Effector CD4-positive, alpha-beta T cell (primary cell): ENCODE measurements at places on chromosomes 3 and 15.

DNA sequence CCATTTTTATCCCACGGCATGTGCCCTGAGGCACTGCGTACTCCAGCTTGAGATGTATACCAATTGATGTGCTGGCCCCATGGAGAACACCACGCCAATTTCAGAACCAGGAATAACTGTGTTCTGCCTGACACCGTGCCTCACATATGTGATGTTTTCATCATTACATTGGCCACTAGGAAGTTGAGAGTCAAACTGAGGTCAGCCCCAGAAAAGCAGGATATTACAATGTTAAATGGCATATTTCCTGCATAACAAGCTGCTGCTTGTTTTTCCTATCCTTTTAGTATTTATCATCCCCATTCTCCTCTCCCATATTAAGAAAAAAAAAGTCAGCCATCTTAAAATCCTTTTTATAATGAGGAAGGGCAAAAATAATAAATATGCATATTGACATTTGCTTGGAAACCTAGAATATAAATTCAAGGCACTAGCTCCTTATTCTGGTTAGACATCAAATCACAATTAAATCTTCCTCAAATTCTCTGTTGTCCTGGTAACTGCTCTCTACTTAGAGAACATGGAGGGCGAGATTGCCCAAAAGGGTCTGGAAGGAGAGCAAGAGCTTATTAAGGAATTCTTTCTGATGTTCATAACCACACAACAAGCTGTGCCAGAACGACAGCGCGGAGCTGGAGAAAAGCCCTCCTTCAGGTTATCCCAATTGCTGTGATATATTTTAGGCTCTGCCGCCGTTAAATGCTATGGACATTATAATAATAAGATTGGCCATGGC, 112.6 kb downstream of the UACA start:
- DNase-seq: no peak

GRCh38 chr3:49654176-49654825, 19.9 kb upstream of the APEH start:
- no peak for DNase-seq

DNA sequence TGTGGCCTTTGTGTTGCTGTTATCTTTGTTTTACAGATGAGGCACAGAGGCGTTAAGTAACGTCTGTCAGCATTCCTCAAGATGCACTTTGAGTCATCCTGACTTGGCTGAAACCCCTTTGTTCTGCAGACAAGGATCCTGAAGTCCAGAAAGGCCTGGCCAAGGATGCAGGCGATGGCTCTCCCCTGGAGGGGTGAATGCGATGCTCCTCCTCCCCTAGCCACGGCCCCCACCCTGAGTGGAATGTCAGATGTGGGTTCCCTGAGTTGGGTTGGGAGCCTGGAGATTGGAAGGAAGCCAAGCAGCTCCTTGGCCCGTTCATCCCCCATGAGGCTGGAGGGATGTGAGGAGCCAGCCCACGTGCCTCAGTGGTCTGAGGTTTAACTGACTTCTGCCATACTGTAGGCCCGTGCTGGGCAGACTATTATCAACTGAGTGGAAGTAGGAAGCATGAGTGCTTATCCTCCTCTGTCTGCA, 43.3 kb downstream of the POMGNT2 start:
- DNase-seq: no peak

DNA sequence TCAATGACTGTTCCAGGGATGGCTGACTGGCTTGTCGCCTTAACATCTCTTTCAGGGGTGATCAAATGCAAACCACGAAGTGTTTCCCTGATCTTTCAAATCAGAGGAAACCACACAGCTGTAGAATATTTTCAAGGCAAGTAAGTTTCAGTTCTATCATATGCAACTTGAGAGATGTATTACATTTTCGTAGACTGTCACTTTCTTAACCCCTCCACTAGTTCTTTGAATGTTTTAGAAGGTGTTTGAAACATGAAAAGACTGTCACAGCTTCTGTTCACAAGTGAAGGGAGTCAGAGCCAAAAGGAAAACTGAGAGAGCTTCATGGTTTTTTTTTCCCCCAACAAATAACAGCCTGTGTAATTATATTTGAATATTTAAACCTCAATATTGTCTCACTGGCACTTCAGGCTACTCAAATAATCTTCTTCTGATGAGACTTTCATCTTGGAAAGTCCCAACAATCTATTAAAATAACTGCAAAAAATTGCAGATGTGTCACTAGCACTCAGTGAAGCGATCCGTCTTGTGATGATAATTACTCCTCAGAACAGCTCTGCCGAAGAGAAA, 25.9 kb upstream of the CAPN7 start:
- DNase-seq: no peak

GRCh38 chr15:80388326-80388725, 15.9 kb upstream of the ARNT2 start:
- no peak for DNase-seq

GRCh38 chr3:168061332-168061996, 34.3 kb downstream of the GOLIM4 start:
- no peak for DNase-seq

GRCh38 chr3:115293321-115293720, 146.2 kb upstream of the ZBTB20 start:
- no peak for DNase-seq

GRCh38 chr15:52706091-52706490, 26.9 kb upstream of the ATOSA start:
- no peak for DNase-seq

- DNase-seq: no peak
Measured at GRCh38 chr15:43975770-43976169, 149.0 kb downstream of the WDR76 start.

- DNase-seq: no peak
Measured at GRCh38 chr3:22908989-22909507, 294.1 kb upstream of the UBE2E2 start.

- no peak for DNase-seq
Measured at GRCh38 chr15:75361361-75361988, 6.9 kb downstream of the MAN2C1 start.

- no peak for DNase-seq
Measured at GRCh38 chr3:8503871-8504610, 2.4 kb downstream of the LMCD1 start.

DNA sequence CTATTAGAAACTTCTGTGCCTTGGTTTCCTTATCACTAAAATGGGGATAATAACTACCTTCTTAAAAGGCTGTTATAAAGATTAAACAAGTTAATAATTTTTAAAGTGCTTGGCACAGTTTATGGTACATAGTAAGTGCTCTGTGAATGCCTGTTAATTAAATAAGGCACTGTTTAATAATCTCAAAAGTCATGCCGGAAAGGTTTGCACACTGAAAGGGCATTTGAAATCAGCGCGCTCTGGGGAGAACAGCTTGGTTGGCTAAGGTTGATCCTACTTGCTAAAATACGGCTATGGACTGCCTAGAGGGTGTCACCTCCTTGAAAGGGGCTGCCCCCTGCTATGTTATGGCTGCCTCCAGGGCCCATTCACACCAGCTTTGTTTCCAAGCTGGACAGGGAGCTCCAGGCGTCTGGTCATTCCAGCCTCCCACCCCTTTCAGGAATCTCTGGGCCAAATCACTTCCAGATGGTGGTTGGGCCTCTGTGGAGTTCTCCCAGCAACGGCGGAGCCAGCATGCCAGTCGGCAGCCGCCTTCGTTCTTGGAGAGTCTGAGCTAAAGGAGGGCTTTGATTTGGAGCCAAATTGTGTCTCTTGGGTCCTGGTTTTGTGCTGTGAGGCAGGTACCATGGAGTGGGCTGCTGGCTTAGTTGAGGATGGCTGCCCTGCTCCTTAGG, 5.9 kb downstream of the FLNB start:
- no peak for DNase-seq

DNA sequence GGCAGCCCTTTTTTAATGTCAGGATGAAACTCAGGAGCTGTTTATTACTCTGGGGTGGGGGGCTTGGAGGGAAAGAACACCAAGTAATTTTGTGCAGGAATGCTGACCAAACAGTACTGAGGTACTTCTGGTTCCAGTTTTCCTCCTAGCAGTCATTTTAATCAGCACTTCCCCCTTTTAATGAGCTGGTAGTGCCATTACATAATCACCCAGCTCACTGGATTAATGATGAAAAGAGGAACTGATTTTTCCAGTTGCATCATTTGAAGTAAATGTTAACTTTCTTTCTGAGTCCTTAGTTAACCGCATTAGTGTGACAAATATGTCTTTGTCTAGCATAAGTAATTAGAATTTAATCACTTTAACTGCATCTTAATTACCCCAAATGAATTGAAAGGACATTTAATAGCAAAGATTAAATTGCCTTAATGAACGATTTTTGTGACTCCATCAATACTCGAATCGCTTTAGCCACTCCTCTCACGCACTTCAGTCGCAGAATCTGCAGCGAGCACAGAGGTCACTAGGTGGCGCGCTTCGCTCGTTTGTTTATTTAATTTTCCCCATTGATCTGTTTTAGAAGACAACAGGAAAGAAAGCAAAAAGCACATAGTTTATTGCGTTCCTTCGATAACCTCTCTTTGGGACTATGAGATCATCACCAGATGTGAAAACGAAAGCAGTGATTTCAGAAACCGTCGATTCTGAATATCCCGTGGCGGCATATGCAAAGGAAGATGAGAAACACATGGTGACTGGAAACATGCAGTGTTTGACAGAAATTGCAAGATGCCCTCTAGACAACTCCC, 9.8 kb downstream of the ONECUT1 start:
- DNase-seq: peak; percentile 54

DNA sequence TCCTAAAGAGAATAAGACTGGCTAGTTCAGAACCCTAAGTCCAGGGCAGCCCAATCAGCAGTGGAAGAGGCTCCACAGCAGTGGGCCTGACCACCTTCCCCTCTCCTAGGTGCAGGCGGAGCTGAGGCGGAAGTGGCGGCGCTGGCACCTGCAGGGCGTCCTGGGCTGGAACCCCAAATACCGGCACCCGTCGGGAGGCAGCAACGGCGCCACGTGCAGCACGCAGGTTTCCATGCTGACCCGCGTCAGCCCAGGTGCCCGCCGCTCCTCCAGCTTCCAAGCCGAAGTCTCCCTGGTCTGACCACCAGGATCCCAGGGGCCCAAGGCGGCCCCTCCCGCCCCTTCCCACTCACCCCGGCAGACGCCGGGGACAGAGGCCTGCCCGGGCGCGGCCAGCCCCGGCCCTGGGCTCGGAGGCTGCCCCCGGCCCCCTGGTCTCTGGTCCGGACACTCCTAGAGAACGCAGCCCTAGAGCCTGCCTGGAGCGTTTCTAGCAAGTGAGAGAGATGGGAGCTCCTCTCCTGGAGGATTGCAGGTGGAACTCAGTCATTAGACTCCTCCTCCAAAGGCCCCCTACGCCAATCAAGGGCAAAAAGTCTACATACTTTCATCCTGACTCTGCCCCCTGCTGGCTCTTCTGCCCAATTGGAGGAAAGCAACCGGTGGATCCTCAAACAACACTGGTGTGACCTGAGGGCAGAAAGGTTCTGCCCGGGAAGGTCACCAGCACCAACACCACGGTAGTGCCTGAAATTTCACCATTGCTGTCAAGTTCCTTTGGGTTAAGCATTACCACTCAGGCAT, 33.7 kb downstream of the VIPR1 start:
- DNase-seq: no peak

- DNase-seq: no peak
Measured at GRCh38 chr3:133276594-133276993, 123.3 kb upstream of the BFSP2 start.

DNA sequence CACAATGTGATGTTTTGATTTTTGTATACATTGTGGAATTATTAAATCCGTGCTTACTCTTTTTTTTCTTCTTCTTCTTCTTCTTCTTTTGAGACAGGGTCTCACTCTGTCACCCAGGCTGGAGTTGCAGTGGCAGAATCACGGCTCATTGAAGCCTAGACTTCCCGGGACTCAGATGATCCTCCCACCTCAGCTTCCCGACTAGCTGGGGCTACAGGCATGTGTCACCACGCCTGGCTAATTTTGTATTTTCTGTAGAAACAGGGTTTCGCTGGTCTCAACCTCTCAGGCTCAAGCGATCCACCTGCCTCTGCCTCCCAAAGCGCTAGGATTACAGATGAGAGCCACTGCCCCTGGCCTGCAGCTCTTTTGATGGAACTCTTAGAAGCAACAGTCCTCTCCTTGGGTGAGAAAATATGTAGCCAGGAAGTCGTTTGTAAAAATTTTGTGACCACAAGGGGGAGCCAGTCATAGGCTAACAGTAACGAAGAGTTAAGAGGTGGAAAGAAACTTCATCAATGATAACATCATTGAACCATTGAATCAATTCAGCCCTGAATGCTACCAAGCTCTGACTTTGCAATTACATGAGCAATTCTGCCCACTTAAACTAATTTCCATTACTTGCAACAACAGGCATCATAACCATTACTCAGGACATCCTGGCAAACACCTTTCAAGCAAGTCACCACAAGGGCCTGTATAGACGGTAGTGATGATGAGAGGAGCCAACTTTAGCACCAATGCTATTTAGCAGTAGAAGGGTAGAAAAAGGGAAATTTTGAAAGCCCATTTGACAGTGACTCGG, 16.7 kb upstream of the CMTM7 start:
- peak; percentile 71 for DNase-seq

DNA sequence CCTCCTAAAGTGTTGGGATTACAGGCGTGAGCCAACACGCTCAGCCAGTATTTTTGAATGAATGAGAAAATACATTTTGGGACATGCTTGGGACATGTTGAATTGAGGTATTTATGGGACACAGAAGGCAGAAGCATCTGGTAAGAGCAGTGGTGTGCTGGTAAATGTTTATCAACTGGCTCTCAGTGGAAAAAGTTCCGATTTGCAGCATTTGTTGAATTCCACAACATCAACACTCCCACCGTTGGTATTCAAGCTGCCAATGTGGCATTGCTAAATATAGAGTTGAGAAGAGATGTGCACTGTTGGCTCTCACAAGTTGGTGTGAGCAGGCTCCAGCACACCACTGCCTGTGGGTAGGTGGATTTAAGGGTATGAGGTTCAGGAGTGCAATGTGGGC, 35.8 kb upstream of the LRRFIP2 start:
- no peak for DNase-seq

- DNase-seq: no peak
Measured at GRCh38 chr15:68421798-68422402, 10.1 kb downstream of the ITGA11 start.

DNA sequence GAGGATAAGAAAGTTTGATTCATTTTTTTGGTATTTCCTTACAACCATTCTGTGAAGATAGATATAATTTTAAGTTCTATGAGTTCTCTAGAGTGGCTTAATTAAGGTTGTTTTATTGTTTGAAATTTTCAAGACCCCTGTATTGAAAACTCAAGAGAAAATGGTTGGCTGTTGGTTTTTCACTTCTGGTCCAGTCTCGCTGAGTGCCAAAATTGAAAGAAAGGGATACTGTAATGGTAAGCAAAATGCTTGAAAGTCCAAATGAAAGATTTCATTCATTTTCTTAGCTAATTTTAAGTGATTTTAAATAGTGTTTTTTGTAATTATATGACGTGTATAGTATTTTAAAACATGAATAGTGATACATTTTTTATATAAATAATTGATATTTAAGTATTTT, 7.4 kb downstream of the ARRDC4 start:
- no peak for DNase-seq

- DNase-seq: no peak
Measured at GRCh38 chr3:195410546-195410945, 32.3 kb downstream of the ACAP2 start.

GRCh38 chr15:63086271-63086670, 35.4 kb upstream of the LACTB start:
- no peak for DNase-seq

GRCh38 chr15:62060896-62061280, 641 bp upstream of the VPS13C start:
- peak; percentile 35 for DNase-seq
